A549 treated with DMSO at 1 μM for 4 hours (cell line): ENCODE measurements at places on chromosomes 1 and 21. TPM values are rescaled to one million over a fixed set of nuclear protein-coding genes. Genes with fewer than 3 reads are reported as not detected.

Gene SHC1
- 136 to 154 TPM (median 140 TPM) in 5 replicates for total RNA-seq

Gene SPATA45
- total RNA-seq, result 0.39 TPM in 1 of 5 replicates, not detected in the others

Gene MXRA8
- total RNA-seq, result 0.14 to 0.27 TPM (median 0.23 TPM) in 5 replicates

Gene CYP4A11
- total RNA-seq, result not detected in 5 replicates

Gene MMEL1
- 0.24 to 0.37 TPM in 2 of 5 replicates, not detected in the others for total RNA-seq

Gene RGS8
- total RNA-seq, result not detected in 5 replicates

Gene SPATA17
- 2.1 to 3.7 TPM (median 2.6 TPM) in 5 replicates for total RNA-seq

Gene HEYL
- 2.9 to 3.5 TPM (median 3.1 TPM) in 5 replicates for total RNA-seq

Gene C1orf210
- not detected in 5 replicates for total RNA-seq

Gene TMCO4
- total RNA-seq, result 3.9 to 7.6 TPM (median 6.7 TPM) in 5 replicates

Gene FABP3
- total RNA-seq, result not detected in 5 replicates

Gene FALEC
- 0.17 to 0.33 TPM in 2 of 5 replicates, not detected in the others for total RNA-seq

Gene FCGR1A
- not detected in 5 replicates for total RNA-seq

Gene HUNK
- total RNA-seq, result 1.3 to 2.0 TPM (median 1.4 TPM) in 5 replicates

Gene RGSL1
- not detected in 5 replicates for total RNA-seq

Gene AADACL4
- not detected in 5 replicates for total RNA-seq

Gene LRRC8C
- total RNA-seq, result 16.2 to 23.7 TPM (median 20.5 TPM) in 5 replicates

Gene KCND3
- total RNA-seq, result 0.01 to 0.02 TPM in 2 of 5 replicates, not detected in the others

Gene SPRR2F
- total RNA-seq, result not detected in 5 replicates

Gene PTPRU
- 6.2 to 7.4 TPM (median 6.9 TPM) in 5 replicates for total RNA-seq

Gene GNAT2
- total RNA-seq, result 0.13 to 0.20 TPM (median 0.18 TPM) in 3 of 5 replicates, not detected in the others
